ENCODE measurements at places on chromosomes 12 and 14.

- DNase-seq = no peak
These were observed 456.6 kb downstream of the VRK1 start for GRCh38 chr14:97253756-97254155.

GRCh38 chr12:6200256-6201212, at the start of gene CD9:
CD9 (plus strand) TSS chr12:6200400; CDS start chr12:6200500, 100 bp downstream.
- no peak for DNase-seq

GRCh38 chr12:126704609-126705008, 1562.4 kb upstream of the TMEM132C start:
- no peak for DNase-seq

GRCh38 chr14:89801136-89801535, 153.4 kb downstream of the EFCAB11 start:
- DNase-seq = no peak

Measured in natural killer cell (primary cell).